A549 treated with dexamethasone at 1 μM for 4 hours (cell line): ENCODE measurements at places on chromosomes 12 and 14. TPM values are rescaled to one million over a fixed set of nuclear protein-coding genes. Genes with fewer than 3 reads are reported as not detected.

The CGRRF1 gene
- total RNA-seq: 15.3 to 21.1 TPM (median 16.7 TPM) in 5 replicates

The DHRS2 gene
- 5.5 to 8.7 TPM (median 6.3 TPM) in 5 replicates for total RNA-seq

The CIROP gene
- total RNA-seq: 0.06 TPM in 1 of 5 replicates, not detected in the others

The TMEM117 gene
- total RNA-seq: 1.6 to 2.3 TPM (median 1.9 TPM) in 5 replicates

The CCT2 gene
- total RNA-seq: 288 to 351 TPM (median 298 TPM) in 5 replicates

The BEGAIN gene
- 4.4 to 8.2 TPM (median 6.1 TPM) in 5 replicates for total RNA-seq

The PTHLH gene
- 11.9 to 14.2 TPM (median 12.3 TPM) in 5 replicates for total RNA-seq

The GLIPR1L1 gene
- total RNA-seq: not detected in 5 replicates

The NTS gene
- 51.3 to 83.4 TPM (median 63.5 TPM) in 5 replicates for total RNA-seq
